CD8-positive, alpha-beta T cell (primary cell): ENCODE measurements at places on chromosomes 1 and 21. TPM values are rescaled to one million over a fixed set of nuclear protein-coding genes. Genes with fewer than 3 reads are reported as not detected.

FCGR1A gene
- total RNA-seq: not detected

C1orf115 gene
- 0.16 TPM for total RNA-seq

SPRR2B gene
- total RNA-seq: not detected

CYP4Z1 gene
- not detected for total RNA-seq

PGLYRP3 gene
- not detected for total RNA-seq

SPTA1 gene
- total RNA-seq: not detected

MIA3 gene
- total RNA-seq: 132 TPM

CA6 gene
- 2.4 TPM for total RNA-seq

TPTE gene
- total RNA-seq: not detected
